ENCODE measurements at places on chromosomes 12 and 14. TPM values are rescaled to one million over a fixed set of nuclear protein-coding genes. Genes with fewer than 3 reads are reported as not detected.
A peak's percentile ranks its signal among the peaks of the same experiment; 100 is the strongest.

- no peak for DNase-seq
Measured at GRCh38 chr12:8780389-8780788, 42.0 kb upstream of the A2ML1 start.

DNA sequence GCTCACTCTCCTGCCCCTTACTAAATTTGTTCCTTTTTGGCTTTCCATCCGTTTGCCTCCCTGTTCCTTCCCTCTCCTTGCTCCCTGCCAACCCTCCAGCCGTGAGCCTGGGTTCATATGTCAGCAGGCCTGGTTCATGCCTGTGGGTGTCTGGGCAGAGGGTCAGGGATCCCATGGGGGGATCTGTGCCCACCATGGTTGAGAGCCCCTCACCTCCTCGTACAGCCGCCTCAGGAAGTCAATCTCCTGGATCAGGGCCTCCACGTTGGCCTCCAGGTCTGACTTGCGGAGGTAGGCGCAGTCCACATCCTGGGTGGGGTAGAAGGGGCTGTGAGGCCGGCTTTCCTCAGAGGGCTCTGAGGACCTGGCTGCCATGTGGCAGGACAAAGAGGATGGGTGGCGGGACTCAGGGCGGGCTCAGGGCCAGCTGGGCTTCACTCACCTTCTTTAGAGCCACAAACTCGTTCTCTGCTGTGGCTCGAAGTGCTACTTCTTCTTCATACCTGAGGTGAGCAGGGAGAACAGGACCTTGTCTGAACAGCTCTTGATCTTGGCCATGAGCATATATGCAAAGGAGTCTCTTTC is 3.6 kb downstream of the KRT83 start:
- DNase-seq: no peak

DNA sequence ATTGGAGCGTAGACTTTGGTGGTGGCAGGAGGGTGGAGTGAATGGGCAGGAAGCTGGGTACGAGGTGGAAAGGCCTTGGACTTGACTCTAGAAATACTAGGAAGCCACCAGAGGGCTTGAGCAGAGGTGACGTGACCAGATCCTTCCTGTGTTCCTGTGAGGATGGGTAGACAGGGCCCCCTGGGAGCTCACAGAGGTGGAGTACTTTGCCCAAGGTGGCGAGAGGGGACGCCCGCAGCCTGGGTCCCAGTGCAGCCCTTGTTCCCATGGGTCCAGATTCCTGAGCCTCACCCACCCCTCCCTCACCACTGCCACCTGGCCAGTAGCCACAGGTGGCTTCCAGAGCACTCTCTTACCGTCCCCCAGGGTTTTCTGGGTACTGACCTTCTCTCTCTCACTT is 89.8 kb downstream of the KIF26A start:
- no peak for DNase-seq

DNA sequence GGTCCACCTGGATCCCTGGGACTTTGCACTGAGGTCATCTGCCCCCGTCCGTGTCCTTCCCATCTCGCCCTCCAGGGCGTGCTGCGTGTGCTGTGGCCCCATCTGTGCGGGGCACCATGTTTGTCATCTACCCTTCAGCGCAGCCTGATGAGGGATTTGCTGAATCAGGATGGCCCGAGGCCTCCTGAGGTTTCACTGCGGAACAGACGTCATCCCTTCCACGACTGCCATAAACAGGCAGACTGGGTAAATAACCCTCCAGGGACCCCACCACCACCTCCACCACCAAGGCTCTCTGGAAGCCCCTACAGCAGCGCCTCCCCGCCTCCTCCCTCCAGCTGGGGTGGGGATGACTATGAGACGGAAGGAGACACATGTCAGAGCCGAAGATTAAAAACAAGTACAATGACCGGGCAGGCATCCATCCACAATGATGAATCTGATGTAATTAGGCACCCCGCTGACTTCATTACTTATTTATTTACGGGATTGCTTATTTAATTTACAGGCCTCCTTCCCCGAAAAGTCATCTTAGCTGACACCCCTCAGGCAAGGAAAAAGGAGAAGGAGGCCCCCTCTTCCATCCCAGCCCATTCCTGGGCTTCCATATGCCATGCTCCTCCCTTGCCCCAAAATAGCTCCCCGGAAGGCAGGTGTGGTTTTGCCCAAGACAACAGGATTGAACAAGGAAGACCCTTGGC is 39.4 kb downstream of the NCOR2 start:
- DNase-seq: no peak

- DNase-seq: no peak
Measured at GRCh38 chr14:104328607-104329006, 190.2 kb downstream of the KIF26A start.

DNA sequence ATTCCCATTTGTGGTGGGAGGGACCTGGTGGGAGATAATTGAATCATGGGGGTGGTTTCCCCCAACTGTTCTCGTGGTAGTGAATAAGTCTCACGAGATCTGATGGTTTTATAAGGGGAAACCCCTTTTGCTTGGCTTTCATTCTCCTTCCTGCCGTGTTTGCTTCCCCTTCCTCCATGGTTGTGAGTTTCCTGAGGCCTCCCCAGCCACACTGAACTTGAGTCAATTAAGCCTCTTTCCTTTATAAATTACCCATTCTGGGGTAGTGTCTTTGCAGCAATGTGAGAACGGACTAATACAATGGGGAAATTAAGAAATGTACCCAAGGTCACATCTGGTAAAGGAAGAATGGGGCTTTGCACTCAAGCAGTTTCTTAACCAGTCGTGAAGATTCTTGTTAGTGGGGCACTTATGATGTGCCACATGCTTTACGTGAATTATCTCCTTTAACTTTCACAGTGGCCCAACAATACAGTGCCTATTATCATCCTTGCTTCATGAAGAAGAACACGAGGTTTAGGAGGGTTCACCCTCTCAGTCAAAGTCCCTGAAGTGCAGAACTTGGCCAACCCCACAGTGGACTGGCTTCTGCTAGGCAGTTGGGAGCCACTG is 234.3 kb downstream of the EFCAB11 start:
- DNase-seq: no peak

- no peak for DNase-seq
Measured at GRCh38 chr12:109706747-109707469, 6.7 kb upstream of the FAM222A start.

ART4 gene
- not detected for total RNA-seq

DNA sequence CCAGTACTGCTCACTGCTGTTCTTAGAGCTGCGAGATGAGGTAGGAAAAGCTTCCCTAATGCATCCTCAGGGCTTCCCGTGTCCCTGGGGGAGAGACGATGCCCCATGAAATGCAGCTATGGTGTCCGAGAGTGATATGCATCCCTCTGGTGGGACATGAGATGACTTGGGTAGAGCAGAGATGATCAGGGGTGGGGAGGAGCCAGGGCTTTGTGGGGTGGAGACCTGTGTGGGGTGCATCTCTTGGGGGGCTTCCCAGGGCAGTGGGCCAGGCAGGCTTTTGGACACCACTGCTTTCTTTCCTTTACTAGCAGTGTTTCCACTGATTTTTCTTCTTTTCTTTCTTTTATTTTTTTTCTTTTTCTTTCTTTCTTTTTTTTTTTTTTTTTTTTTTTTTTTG is 147.3 kb downstream of the ADGRD1 start:
- no peak for DNase-seq

GRCh38 chr12:105051981-105052380 is 32.3 kb downstream of the ALDH1L2 start:
- DNase-seq: no peak

ANKRD9 gene
- 3.3 TPM for total RNA-seq

- DNase-seq: no peak
Measured at GRCh38 chr14:36070031-36070719, 106.3 kb downstream of the PTCSC3 start.

DNA sequence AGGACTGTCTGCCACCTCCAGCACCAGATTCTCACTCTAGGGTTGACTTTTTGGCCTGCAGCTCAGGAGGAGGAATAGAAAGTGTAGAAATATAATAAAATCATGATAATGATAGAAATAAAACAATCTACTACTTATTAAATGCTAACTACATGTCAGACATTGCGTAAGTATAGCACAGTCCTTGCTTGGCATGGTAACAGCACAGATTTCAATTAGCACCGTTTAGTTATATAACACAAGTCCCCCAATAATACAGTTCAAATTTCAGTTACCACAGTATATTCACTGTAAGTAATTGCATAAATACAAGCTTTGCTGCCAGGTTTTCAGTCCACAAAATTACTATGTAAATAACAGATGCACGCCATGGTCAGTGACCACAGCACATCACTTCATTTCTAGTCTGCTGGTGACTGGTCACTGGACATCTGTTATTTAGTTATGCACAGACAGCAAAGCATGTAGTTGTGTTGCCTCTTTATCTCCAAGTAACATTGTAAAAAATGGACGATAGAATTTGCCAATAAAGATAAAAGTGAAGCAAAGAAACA is 6.5 kb upstream of the GLT8D2 start:
- DNase-seq: no peak

DNA sequence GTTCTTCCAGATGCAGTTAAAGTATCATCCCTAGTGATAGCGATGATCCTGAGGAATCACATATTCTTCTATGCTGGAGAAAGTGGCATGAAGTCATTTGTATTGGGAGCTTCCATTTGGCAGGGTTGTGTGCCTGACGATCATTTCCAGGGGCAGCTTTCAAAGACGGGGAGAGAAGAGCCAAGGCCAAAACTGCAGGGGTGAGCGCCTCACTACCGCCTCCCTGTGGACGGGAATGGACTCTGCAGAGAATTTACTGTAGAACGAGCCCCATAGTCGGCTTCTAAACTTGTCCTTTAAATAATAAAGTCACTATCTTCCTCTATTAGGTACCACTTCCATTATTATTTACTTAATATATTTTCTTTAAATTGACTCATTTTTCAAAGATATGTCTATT is 555.9 kb upstream of the TMEM132C start:
- DNase-seq: no peak

OAS2 gene
- 45.3 TPM for total RNA-seq

DNA sequence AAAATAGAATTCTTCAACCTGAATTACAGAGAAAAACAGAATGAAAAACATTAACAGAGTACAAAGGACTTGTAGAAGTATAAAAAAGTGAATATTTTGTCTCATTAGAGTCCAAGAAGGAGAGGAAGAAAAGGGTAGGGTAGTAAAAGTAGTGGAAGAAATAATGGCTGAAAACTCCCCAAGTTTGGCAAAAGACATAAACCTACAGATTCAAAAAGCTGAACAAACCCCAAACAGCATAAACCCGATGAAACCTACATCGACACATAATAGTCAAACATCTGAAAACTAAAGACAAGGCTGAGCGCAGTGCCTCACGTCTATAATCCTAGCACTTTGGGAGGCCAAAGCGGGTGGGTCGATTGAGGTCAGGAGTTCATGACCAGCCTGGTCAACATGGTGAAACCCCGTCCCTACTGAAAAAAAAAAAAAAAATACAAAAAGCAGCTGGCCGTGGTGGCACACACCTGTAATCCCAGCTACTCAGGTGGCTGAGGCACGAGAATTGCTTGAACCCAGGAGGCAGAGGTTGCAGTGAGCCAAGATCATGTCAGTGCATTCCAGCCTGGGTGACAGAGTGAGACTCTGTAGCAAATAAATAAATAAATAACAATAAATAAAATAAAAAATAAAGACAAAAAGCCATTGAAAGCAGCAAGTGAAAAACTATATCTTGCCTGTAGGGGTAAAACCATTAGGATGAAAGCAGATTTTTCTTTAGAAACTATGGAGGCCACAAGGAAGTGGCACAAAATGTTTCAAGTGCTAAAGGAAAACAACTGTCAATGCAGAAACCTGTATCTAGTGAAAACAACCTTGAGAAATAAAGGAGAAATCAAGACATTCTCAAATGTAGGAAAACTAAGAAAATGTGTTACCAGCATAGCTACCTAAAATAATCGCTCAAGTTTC is 11.4 kb downstream of the TIMM9 start:
- DNase-seq: no peak

DNA sequence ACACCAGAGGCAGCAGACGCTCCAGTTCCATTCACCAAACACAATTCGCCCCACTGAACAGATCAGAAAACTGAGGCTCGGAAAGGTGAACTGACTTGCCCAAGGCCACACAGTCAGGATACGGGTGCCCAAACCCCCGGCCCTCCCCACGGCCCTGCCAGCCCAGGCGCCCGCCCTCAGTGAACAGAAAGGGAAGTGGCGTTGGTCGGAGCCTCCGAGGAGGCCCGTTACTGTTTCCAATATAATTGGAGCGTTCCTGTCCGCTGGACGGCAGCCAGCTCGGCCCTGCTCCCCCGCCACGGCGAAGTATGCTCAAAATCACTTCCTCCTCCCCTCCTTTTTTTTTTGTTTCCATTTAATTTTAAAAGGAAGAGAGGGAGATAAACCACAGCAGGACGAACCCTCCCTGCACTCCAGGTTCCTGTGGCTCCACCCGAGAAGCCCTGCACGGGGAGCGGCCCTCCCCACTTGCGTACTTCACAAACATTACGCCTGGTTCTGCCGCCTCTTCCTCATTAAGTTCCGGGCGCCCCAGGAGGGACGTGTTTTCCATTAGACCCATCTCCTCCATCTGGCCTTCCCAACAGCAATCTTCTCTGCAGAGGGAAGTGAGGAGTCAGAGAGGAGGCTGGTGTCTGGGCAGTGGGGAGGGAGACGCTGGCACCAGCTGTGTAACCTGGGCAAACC is 61.1 kb downstream of the NCOR2 start:
- no peak for DNase-seq

GRCh38 chr12:107474639-107475539 is 210.7 kb upstream of the PWP1 start:
- no peak for DNase-seq

DNA sequence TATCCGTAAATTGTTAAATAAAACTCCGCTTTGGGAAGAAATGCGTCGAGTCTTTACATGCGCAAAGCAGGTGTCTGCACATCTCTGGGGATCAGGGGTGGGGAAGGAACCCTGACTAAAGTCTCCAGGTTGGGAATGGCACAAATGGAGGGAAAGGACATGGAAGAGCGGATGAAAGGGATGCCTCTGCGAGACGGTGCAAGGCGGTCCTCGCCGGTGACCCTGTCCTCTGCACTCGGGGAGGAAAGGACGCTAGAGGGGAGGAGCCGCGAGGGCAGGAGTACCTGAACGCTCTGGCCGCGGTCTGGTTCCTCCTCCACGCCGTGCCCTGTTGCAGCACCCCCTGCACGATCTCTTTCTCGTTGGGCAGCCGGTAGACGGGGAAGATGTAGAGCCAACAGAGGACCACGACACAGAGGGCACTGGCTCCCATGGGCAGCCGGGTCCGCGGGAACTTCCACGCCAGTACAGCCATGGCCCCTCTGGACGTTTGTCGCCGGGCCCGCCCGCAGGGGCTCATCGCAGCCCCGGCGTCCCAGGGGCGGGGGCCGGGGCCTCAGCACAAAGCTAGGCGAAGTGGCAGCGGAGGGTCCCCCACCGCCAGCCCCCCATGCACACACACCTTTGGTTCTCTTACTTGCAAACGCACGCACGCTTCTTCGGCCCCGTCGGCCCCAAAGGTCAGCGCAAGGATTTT is 646 bp downstream of the ST8SIA1 start:
- peak; percentile 4 for DNase-seq

ASIC1 gene
- total RNA-seq: 1.1 TPM

SELPLG gene
- 91.3 TPM for total RNA-seq

LRRK2 gene
- total RNA-seq: 2.5 TPM

DNA sequence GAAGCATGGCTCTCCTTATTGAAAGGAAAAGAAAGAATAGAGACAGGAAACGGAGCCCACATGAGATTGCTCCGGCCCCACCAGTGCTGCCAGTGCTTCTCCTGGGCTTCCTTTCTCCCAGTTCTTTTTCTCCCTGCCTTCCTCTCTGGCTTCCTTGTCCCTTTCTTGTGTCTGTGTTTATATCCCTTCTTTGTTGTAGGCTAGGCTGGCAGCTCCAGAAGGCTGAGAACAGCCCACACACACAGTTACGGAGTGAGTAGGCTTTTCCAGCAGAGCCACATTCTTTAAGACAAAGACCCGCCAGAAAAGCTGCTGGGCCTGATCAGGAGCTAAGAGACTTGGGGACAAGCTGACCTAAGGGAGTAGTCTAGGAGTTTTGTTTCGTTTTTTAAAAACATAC is 13.0 kb downstream of the CIPC start:
- no peak for DNase-seq
